Dermis blood vessel endothelial cell (primary cell): ENCODE measurements at places on chromosomes 12 and 14. TPM values are rescaled to one million over a fixed set of nuclear protein-coding genes. Genes with fewer than 3 reads are reported as not detected.

Gene VPS33A
- total RNA-seq = 22.1 and 29.0 TPM in 2 replicates

Gene MYRFL
- total RNA-seq = under 0.01 and 0.09 TPM in 2 replicates

Gene FOXG1
- not detected in 2 replicates for total RNA-seq

Gene FGF23
- not detected in 2 replicates for total RNA-seq

Gene OTOGL
- 0.17 and 1.2 TPM in 2 replicates for total RNA-seq

Gene CLEC2A
- total RNA-seq = not detected in 2 replicates

Gene RHOJ
- total RNA-seq = 76.3 and 115 TPM in 2 replicates

Gene BBS10
- 12.8 TPM in 2 replicates for total RNA-seq

Gene MYH7
- not detected in 2 replicates for total RNA-seq

Gene KLHDC2
- 49.0 and 53.6 TPM in 2 replicates for total RNA-seq

Gene ACTR6
- total RNA-seq = 12.8 and 26.0 TPM in 2 replicates

Gene TPPP2
- total RNA-seq = not detected in 2 replicates

Gene TC2N
- 16.8 and 24.2 TPM in 2 replicates for total RNA-seq

Gene PITPNM2
- 8.8 and 12.1 TPM in 2 replicates for total RNA-seq

Gene KRT75
- not detected in 2 replicates for total RNA-seq

Gene OTUB2
- 0.68 and 0.84 TPM in 2 replicates for total RNA-seq
